ENCODE measurements at places on chromosomes 2 and 18. TPM values are rescaled to one million over a fixed set of nuclear protein-coding genes. Genes with fewer than 3 reads are reported as not detected.

The TNS1 gene
- total RNA-seq, result 114 TPM

The THSD7B gene
- total RNA-seq, result not detected

The SFXN5 gene
- total RNA-seq, result 12.7 TPM

The LYPD6B gene
- total RNA-seq, result not detected

The MDH1B gene
- 0.99 TPM for total RNA-seq

The TBC1D8 gene
- total RNA-seq, result 12.8 TPM

The OTOS gene
- total RNA-seq, result 1.2 TPM

The WDR54 gene
- total RNA-seq, result 36.4 TPM

The SPATA3 gene
- total RNA-seq, result not detected

The CERKL gene
- total RNA-seq, result 0.15 TPM

The EMILIN1 gene
- 366 TPM for total RNA-seq

The PDE11A gene
- total RNA-seq, result not detected

The EFR3B gene
- 0.83 TPM for total RNA-seq

The UGT1A10 gene
- total RNA-seq, result not detected

The ANKRD30B gene
- total RNA-seq, result 0.50 TPM

The UNC80 gene
- total RNA-seq, result not detected

The CDH20 gene
- total RNA-seq, result not detected

The ALK gene
- total RNA-seq, result under 0.01 TPM

The AQP12A gene
- not detected for total RNA-seq

The SMAD7 gene
- total RNA-seq, result 9.3 TPM

The SERPINB13 gene
- total RNA-seq, result not detected

The RASGRP3 gene
- total RNA-seq, result 1.3 TPM

The RGPD3 gene
- 0.29 TPM for total RNA-seq

The PLGLB1 gene
- total RNA-seq, result 1.5 TPM

The TMEM247 gene
- not detected for total RNA-seq

The LYPD6 gene
- total RNA-seq, result 0.33 TPM

The EPHA4 gene
- total RNA-seq, result 6.4 TPM

The LIPG gene
- total RNA-seq, result 0.83 TPM

The CLASP1 gene
- 40.2 TPM for total RNA-seq
